CD14-positive monocyte (primary cell): ENCODE measurements at places on chromosomes 3 and 15. TPM values are rescaled to one million over a fixed set of nuclear protein-coding genes. Genes with fewer than 3 reads are reported as not detected.
A peak's percentile ranks its signal among the peaks of the same experiment; 100 is the strongest.

The RPN1 gene
- 354 TPM for polyA plus RNA-seq

DNA sequence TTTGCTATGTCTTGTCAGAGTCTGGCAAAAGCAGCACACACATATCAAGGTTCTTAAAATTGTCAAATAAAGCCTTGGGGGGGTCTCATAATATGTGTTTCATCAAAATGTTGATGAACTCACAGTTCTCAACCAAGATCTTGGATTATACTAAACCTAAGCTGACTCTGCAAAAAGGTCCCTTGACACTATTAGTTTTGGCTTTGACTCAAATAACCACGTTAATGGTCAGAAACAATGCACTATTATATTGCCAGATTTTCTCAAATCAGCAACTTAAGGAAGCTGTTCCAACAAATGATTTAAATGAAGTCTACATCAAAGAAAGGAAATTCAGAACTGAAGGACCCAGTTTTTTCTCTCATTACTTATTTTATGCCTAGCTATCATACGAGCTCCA, 1063.9 kb downstream of the ROBO1 start:
- H3K4me3 ChIP-seq, result no peak overlapping the region
- no peaks in the 10 kb centered on the region for H3K36me3 ChIP-seq
- no peak for DNase-seq
- H3K4me1 ChIP-seq, result no peaks in the 10 kb centered on the region

The CFAP100 gene
- polyA plus RNA-seq, result not detected in 2 replicates

DNA sequence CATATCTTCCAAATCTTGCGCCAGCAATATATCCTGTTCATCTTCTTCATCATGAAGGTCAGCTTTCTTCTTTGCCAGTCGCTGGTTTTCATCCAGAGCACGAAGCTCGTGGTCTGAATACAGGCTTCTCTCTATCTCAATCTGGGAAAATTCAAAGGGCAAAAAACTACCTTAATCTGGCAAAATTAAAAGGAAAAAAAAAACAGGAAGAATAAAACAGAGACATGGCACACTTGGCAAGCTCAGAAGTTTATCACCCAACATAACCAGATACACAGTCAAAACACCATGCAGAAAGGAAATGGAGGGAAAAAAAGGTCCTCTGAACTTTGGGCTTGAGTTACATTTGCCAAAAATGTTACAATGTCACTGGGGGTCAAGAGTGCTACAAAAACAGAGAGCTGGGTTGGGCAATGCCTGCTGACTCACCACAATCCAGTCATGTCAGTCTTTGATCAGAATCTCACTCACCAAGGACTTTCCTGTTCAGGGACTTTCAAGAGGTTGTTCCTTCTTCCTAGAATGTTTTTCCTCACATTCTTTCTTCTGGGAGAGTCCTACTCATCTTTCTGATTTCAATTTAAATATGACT, 1.5 kb downstream of the MRPL46 start:
- H3K4me3 ChIP-seq, result no peak overlapping the region
- H3K27me3 ChIP-seq, result no peaks in the 10 kb centered on the region
- peak; percentile 39 for DNase-seq
- peaks cover 15% of the 10 kb centered on the region for H3K4me1 ChIP-seq
- no peak overlapping the region for H3K27ac ChIP-seq

The LMAN1L gene
- polyA plus RNA-seq, result 0.03 and 0.08 TPM in 2 replicates

DNA sequence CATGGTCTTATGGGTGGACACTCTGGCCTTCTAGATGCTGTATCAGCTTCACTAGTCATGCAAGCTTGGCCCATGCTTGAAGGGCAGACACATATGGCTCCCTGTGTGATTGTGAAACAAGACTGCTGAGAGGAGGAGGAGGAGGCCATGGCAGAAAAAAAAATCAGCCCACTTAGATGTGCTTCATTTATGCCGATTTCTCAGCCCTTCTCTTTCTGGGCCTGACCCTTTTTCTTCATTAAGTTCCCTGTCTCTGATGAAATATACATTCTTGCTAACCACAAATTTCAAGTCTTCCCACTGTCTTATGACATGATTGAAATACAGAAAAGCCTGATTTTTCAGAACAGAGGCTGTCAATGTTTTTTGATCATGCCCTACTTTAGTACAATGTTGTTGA, 213.0 kb upstream of the FEZF2 start:
- H3K4me3 ChIP-seq, result no peak overlapping the region
- no peaks in the 10 kb centered on the region for H3K36me3 ChIP-seq
- H3K27ac ChIP-seq, result no peak overlapping the region
- H3K27me3 ChIP-seq, result no peaks in the 10 kb centered on the region
- H3K4me1 ChIP-seq, result no peaks in the 10 kb centered on the region
- no peak for DNase-seq

The BOC gene
- not detected in 2 replicates for polyA plus RNA-seq

The TIMMDC1 gene
- polyA plus RNA-seq, result 78.2 TPM

The SEMA3B gene
- polyA plus RNA-seq, result 0.56 and 1.1 TPM in 2 replicates

GRCh38 chr3:143830063-143830462, 18.2 kb downstream of the SLC9A9 start:
- no peak overlapping the region for H3K27ac ChIP-seq
- no peak overlapping the region for H3K4me3 ChIP-seq
- H3K4me1 ChIP-seq, result peaks cover 48% of the 10 kb centered on the region

- no peaks in the 10 kb centered on the region for H3K4me1 ChIP-seq
- no peak overlapping the region for H3K27ac ChIP-seq
- no peaks in the 10 kb centered on the region for H3K36me3 ChIP-seq
- H3K4me3 ChIP-seq, result no peak overlapping the region
These were observed 132.1 kb upstream of the TRIM42 start for GRCh38 chr3:140545756-140546155.

The EOMES gene
- polyA plus RNA-seq, result 0.05 TPM in 1 of 2 replicates, not detected in the other

- H3K36me3 ChIP-seq, result no peaks in the 10 kb centered on the region
- no peaks in the 10 kb centered on the region for H3K4me1 ChIP-seq
- DNase-seq, result no peak
- no peak overlapping the region for H3K27ac ChIP-seq
- H3K4me3 ChIP-seq, result no peak overlapping the region
These were observed 328.5 kb upstream of the TBC1D5 start for GRCh38 chr3:18070944-18071343.

The SOX14 gene
- not detected for polyA plus RNA-seq

DNA sequence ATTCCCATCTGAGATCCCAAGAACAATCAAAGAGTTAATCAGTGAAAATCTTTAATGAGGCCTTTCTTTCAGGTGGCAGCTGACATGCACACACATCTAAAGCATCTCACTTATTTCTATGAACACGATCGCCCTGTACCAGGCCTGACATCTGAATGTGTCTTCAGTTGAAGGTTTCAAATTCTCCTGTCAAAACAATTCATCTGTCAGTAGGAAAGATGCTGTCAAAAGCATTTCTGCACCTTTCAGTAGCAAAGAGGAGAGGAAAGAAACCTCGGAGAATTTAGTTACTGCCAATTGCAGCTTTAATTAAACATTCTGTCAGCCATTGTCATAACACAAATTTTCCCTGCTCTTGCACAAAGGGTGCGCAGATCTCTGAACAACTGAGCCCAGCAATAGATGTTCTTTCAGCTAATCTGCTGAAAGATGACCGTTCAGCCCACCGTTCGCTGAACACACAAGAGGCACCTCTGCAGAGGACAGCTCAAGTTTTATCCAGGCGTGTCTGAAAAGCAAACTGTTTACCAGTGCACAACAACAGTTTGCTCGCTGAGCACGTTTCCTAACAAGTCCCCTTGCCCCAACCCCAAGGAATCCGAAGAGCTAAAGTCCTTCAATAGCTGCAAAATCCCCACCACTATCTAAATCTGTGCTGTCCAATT, 34.1 kb downstream of the LRIG1 start:
- DNase-seq, result no peak
- H3K36me3 ChIP-seq, result no peaks in the 10 kb centered on the region
- no peaks in the 10 kb centered on the region for H3K27me3 ChIP-seq
- H3K4me3 ChIP-seq, result no peak overlapping the region

DNA sequence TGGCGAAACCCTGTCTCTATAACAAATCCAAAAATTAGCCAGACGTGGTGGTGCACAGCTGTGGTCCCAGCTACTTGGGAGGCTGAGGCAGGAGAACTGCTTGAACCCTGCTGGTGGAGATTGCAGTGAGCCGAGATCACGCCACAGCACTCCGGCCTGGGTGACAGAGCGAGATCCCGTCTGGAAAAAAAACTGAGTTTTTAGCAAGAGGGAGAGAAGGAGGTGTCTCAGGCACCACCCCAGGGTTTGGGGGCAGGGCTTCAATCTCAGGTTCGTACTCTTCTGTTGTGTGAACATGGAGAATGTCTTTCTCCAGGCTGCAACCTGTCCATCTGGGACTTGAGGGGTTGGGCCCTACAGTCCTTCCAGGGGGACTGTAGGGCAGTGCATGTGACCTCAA, 2.7 kb downstream of the CHRNA3 start:
- H3K36me3 ChIP-seq, result no peaks in the 10 kb centered on the region
- peaks cover 41% of the 10 kb centered on the region for H3K27me3 ChIP-seq
- no peak overlapping the region for H3K27ac ChIP-seq
- H3K4me3 ChIP-seq, result no peak overlapping the region
- no peak for DNase-seq

The ECE2 gene
- not detected for polyA plus RNA-seq

- H3K27me3 ChIP-seq, result no peaks in the 10 kb centered on the region
- H3K4me3 ChIP-seq, result peak overlapping the region; percentile 96
- peaks cover 64% of the 10 kb centered on the region for H3K4me1 ChIP-seq
- peak overlapping the region; percentile 100 for H3K27ac ChIP-seq
- peaks cover 48% of the 10 kb centered on the region for H3K36me3 ChIP-seq
These were observed 2.0 kb downstream of the B2M start for GRCh38 chr15:44713006-44713966.

DNA sequence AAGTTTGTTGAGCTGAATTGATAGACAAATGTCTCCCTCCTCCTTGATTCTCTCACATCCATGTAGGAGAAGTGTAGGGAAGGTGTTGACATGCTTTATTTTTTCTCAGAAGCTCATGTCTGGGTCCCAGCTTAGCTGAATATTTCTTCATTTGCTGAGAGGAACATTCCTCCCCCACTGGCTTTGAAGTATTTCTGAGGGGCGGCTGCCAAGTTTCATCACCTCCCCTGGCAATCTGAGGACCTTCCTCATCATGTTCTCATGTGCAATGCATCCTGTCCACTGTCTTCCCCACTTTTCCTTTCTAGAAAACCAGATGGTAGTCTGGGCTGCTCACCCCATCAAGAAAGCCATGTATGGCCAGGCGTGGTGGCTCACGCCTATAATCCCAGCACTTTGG, 168.9 kb upstream of the RGMA start:
- H3K36me3 ChIP-seq, result no peaks in the 10 kb centered on the region
- H3K27me3 ChIP-seq, result no peaks in the 10 kb centered on the region
- peak overlapping the region; percentile 12 for H3K27ac ChIP-seq
- H3K4me3 ChIP-seq, result peak overlapping the region; percentile 0
- no peak for DNase-seq
- peaks cover 54% of the 10 kb centered on the region for H3K4me1 ChIP-seq

The CPLX3 gene
- polyA plus RNA-seq, result not detected

DNA sequence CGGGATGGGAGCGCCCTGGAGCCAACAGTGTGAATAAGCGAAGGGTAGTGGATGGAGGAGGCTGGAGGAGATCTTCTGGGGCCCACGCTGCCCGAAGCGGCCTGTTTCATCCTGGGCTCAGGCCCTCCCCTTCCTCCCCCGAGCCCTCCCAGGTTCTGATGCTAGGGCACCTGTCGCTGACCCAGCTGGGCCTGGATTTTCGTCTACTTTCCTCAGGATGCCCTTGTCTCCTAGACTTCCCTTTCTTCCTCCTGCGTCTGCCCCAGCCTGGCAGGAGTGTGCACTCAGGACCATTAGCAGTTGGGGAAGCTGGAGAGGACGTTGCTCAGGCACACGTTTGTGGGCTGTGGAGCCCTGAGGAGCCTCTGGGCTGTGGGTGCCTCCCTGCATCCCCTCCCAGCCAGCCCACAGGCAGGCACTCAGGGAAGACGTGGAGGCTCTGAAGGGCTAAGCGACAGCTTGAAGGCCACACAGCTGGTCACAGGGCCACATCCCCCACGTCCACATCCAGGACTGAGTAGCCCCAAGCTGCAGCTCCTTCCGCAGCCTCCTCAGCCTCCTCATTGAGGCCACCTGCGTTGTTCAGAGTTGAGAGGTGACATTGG, 23.9 kb upstream of the PIGZ start:
- no peak overlapping the region for H3K27ac ChIP-seq
- DNase-seq, result no peak
- H3K4me3 ChIP-seq, result no peak overlapping the region

- no peak for DNase-seq
- H3K4me3 ChIP-seq, result no peak overlapping the region
- H3K4me1 ChIP-seq, result peaks cover 8% of the 10 kb centered on the region
- no peak overlapping the region for H3K27ac ChIP-seq
These were observed 30.4 kb upstream of the SNRPA1 start for GRCh38 chr15:101325263-101326025.

DNA sequence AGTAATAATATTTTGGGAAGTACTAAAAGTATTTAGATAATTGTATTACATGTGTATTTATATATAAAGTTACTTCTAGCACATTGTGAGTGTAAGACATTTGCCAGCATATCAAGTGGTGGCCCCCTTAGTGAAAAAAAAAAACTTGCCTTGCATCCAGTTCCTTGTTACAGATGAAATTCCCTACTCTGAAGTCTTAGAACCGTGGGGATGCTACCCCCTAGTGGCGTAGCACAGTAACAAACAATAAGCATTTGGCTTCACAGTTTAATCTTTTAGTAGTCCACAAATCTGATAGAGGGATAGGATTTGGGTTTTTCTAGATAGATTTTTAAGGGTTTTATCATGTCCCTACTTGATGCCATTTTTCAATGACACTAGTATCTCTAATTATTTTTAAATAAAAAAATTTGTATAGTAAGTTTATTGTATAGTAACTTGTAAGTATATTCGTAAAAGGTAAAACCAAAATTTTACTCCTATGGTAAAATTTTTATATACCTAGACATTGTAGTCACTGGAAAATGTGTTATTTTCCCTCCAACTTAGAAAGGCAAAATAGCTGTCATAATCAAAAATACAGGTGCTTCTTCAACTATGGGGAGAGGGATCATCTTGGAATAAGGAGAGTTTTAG, 14.3 kb downstream of the SMC4 start:
- H3K36me3 ChIP-seq, result peaks cover 81% of the 10 kb centered on the region
- no peaks in the 10 kb centered on the region for H3K4me1 ChIP-seq
- no peak overlapping the region for H3K27ac ChIP-seq
- no peaks in the 10 kb centered on the region for H3K27me3 ChIP-seq
- no peak overlapping the region for H3K4me3 ChIP-seq

- peaks cover 24% of the 10 kb centered on the region for H3K4me1 ChIP-seq
- no peak for DNase-seq
- H3K4me3 ChIP-seq, result no peak overlapping the region
These were observed 24.4 kb upstream of the CYP11A1 start for GRCh38 chr15:74391582-74392450.

DNA sequence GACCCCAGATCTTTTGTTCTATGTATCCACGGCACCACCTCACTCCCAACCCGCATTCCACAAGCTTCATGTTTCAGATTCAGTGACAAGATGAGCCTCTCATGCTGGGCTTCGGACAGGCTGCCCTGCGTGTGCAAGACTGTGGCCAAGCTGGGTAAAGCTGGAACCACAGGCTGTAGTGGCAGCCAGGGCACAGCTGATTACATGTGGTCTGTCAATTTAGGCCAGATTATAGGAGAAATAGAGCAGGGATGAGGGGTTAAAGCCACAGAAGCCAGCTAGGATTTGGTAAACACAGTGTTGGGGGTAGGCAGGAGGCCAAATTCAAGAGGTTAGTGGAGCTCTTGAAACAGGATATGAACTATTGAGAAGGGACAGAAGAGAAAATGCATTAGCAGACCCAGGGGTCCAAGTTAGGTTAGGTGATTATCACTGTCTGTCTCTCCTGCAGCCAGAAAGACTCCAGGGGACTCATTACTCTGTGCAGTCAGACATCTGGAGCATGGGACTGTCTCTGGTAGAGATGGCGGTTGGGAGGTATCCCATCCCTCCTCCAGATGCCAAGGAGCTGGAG, 12.9 kb downstream of the SNAPC5 start:
- H3K36me3 ChIP-seq, result peaks cover 71% of the 10 kb centered on the region
- no peaks in the 10 kb centered on the region for H3K27me3 ChIP-seq
- H3K27ac ChIP-seq, result no peak overlapping the region
- H3K4me3 ChIP-seq, result no peak overlapping the region

The GOLGA6L7 gene
- polyA plus RNA-seq, result not detected

The MNS1 gene
- polyA plus RNA-seq, result 0.29 TPM
